ENCODE measurements at places on chromosomes 16 and 17. TPM values are rescaled to one million over a fixed set of nuclear protein-coding genes. Genes with fewer than 3 reads are reported as not detected.

The MYO15B gene
- 5.2 TPM for polyA plus RNA-seq

The CD300E gene
- polyA plus RNA-seq = 0.09 TPM

The SOCS3 gene
- polyA plus RNA-seq = 5.3 TPM

The CDC42EP4 gene
- 24.1 TPM for polyA plus RNA-seq

The C16orf96 gene
- not detected for polyA plus RNA-seq

The EPOP gene
- 0.44 TPM for polyA plus RNA-seq

DNA sequence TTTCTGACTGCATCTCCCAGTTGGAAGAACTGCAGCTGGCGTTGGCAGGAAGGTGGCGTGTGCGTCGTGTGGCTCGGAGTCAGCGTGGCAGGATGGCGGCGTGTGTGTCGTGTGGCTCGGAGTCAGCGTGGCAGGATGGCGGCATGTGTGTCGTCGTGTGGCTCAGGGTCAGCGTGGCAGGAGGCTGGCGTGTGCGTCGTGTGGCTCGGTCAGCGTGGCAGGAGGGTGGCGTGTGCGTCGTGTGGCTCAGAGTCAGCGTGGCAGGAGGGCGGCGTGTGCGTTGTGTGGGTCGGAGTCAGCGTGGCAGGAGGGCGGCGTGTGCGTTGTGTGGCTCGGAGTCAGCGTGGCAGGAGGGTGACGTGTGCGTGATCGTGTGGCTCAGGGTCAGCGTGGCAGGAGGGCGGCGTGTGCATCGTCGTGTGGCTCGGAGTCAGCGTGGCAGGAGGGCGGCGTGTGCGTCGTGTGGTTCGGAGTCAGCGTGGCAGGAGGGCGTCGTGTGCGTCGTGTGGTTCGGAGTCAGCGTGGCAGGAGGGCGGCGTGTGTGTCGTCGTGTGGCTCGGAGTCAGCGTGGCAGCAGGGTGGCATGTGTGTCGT is 38.3 kb downstream of the ZNF750 start:
- peak; percentile 15 for DNase-seq

GRCh38 chr17:17921192-17922069 is 50.8 kb downstream of the TOM1L2 start:
- no peak for DNase-seq

DNA sequence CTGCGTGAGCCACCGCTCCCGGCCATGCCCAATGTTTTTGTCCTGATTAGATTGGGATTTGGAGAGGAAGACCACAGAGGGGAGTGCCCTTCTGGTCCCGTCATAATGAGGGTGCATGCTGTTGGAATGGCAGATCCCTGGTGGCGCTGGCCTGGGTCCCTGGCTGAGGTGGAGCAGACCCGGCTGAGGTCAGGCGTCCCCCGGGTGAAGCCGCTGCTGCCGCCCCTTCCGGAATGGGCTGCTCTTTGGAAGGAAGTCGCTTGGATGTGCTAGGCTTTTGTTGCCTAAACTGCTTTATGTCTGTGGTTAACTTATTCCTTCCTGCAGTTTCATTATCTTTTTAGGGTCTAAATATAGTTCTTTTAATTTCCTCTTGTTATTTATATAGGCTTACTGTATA is 120.3 kb upstream of the CHMP6 start:
- no peak for DNase-seq

DNA sequence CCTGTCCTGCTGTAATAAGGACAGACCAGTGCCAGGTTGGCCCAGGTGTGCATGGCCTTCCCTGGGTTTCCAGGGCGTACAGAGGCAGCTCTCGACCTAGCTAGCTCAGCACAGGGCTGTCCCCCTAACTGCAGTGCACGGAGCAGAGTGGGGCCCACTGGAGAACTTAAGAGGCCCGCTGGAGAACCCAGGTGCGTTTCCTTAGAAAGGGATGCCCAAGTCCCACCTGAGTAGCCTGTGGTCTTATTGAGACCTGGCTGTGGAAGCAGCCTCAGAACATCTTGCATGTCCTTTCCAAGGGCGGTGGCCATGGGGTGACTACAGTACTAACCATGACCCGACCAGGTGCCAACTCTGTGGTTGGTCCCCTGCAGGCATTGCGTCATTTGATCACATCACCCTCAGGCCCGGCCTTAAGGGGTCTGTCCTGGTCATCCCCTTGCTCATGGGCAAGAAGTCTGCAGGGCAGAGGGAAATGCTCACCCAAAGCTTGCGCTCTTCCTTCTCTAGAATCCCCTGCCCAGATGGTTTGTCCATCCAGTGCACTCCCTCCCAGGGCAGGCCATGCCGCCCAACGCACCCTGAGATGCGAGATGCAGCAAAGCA is 3.3 kb upstream of the CCNF start:
- DNase-seq = no peak

DNA sequence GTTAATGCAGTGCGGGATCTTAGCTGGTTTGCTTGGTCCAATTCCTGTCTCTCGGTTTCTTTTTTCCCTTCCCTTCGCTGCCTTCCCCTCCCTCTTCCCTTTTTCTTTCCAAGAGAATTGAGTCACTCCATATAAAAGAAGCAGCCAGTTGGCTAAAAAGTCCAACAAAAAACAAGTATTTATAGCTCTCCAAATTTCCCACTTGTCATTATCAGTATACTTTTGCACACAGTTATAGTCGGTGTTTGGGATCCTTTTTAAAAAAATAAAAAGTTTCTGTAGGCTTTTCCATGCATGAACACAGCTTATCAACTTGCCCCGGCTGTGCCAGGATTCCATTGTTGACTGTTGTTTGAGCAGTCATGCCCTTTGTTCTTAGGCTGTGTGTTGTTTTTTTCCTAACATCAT is 24.9 kb downstream of the HMOX2 start:
- DNase-seq = no peak

GRCh38 chr17:82252511-82253178 is 20.9 kb downstream of the CSNK1D start:
- DNase-seq = peak; percentile 42

DNA sequence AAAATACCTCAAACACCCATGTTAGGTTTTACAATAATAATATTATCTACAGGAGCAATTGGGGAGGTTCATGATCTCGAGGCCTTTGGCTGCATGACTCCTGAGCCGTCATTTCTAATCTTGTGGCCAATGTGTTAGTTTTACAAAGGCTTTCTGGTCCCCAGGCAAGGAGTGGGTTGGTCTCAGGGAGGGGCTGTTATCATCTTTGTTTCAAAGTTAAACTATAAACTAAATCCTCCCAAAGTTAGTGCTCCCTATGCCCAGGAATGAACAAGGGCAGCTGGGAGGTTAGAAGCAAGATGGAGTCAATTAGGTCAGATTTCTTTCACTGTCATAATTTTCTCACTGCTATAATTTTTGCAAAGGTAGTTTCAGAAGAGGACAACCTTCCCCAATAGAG is 9.1 kb upstream of the CCL5 start:
- DNase-seq = no peak

DNA sequence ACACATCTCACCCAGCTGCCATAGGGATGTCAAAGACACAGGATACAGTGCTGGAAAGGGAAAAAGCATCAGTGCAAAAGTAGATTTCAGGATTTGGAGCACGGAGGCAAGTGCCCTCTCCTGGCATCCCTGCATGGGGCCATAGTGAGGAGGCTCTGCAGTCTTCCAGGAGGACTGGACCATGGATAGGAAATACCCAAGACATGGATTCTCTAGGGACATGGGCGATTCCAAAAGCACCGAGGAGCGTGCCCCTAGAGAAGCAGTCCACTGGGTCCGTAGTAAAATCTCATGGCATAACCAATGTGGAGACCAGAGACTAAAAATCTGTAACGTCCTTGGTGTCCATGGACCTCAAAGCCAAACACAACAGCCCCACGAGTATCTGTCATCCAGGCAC is 818.2 kb downstream of the KCNJ18 start:
- no peak for DNase-seq

DNA sequence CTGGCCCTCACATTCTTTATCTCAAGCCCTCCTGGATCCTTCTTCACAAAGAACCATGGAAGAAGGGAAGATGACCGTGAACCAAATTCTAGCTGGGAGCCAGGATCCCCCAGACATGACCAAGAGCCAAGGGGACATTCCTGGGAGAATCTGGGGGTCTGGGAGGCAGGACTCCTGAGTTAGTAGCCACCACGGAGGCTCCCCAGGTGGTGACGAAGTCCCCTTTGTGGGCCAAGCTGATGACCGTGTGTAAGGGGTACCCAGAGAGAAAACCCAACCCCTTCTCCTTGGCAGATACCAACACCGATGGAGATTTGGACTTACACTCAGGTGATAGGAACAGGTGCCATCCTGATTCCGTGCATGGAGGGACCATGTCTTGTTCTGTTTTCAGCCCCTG is 6.8 kb upstream of the GFAP start:
- DNase-seq = no peak

- peak; percentile 78 for DNase-seq
Observed at GRCh38 chr17:4899341-4900230, at the start of gene C17orf107. Gene C17orf107 (plus strand): TSS chr17:4899536. CDS start chr17:4899763, 227 bp downstream.

DNA sequence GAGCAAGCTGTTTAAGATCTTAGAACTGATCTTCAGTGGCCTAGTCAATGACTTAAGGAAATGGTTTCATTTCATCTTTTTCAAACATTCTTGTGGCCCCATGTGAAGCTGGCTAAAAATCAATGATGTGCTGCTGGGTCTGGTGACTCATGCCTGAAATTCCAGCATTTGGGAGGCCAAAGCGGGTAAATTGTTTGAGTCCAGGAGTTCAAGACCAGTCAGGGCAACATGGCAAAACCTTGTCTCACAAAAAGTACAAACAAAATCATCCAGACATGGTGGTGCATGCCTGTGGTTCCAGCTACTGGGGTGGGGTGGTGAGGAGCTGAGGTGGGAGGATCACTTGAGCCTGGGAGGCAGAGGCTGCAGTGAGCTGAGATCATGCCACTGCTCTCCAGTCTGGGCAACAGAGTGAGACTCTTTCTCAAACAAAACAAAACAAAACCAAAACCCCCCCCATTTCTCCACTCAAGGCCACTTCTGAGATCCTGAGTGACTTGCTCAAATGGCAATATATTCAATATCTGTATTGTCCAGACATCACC is 17.4 kb upstream of the COL1A1 start:
- DNase-seq = no peak

DNA sequence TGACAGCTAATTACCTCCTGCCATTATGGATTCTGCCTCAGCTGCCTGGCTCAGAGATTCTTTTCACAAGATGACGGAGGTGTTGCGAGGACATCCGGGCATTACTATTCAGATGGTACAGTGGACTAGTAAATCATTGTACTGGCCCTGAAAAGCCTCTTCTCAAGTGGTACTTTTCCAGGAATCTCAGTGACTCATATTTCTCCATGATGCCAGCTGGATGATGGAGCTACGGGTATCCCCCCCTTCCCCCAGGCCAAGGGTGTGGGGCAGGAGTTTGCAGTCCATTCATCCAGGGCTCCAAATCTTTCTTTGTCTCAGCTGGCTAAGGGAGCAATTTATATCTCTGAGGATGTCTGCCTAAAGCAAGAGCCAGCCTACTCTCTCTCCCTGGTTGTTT is 107.7 kb upstream of the GPR139 start:
- DNase-seq = no peak

GRCh38 chr17:6602141-6602540 is 38.4 kb downstream of the KIAA0753 start:
- DNase-seq = no peak

DNA sequence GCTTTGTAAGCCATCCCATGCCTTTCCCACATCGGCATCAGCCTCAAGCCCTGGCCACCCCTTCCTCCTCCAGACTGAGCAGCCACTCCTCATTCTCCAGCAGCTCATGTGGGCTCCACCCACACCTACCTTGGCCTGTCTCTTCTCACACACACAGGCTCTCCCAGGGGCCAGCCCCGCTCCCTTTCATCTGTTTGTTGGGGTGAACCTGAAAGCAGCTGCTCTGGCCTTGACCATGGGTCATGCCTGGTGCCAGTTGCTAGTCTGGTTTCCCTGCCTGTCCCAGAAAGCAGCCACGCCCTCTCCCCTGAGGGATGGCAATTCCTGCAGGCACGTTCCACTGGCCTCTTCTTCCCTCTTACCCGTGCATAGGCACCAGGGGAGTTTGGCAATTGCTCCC is 11.4 kb upstream of the TMEM238L start:
- no peak for DNase-seq

DNA sequence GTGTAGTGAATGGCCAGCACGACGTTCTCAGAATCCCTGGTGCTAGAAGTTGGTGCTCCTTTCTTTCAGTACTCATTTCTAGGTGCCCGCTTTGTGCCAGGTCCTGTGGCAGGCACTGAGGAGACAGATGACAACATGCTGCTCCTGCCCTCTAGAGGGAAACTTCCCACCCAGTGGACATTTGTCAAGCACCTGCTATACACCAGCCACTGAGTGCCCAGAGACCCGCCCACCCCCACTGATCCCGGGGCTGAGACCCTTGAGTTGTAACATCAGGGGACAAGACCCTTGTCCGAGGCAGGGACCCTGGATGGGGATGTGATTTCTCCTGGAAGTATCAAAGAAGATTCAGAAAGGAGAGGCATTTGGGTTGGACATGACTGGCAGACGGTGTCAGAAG is 25.1 kb downstream of the UNC13D start:
- peak; percentile 28 for DNase-seq

- no peak for DNase-seq
Observed at GRCh38 chr17:66841744-66842143, 6.8 kb downstream of the CACNG5 start.

GRCh38 chr16:48365601-48366164 is 19.5 kb downstream of the SIAH1 start:
- peak; percentile 94 for DNase-seq

DNA sequence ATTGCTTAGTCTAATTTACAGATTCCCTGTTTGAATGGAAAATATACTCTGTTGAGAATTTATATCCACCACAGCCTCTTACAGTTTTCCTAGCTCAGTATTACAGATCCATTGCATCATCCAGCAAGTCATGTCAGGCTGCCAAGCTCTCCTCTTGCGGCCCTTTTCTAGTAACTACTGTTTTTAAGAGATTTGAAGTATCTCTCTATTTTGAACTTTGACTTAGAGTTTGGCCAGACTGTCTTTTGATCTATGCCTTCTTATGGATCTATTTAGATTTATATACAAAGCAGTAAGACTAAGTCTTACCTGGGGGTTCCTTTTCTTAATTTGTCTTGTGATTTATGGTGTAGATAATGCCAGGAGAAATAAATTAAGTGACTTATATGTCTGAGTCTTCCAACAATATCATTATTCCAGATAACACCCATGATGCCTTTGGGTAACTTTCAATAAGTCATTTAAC is 53.1 kb upstream of the ABCC11 start:
- DNase-seq = no peak

DNA sequence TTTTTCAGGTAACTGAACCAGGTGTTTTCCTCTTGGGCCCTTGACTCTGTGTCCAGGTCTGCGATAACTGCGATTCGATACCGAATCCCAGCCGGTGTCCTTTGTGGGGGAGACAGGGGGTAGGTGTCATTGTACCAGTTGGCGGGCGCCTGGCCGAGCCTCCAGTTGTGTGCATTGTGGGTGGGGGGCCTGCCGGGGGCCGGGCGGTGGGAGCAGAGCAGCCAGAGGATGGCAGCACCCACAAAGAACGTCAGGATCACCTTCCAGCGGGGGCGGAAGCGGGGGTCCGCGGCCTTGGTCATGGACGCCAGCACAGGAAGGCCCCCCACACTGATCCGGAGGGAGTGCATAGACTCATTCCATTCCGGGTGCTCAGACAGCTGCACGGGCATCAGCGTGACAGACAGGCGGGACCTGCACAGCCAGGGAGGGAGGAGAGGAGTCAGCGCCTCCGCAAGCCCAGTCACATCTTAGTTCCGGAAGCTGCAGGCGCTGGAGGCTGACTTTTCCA is 12.3 kb downstream of the CANT1 start:
- DNase-seq = no peak

- DNase-seq = no peak
Observed at GRCh38 chr16:81634380-81635062, 144.6 kb upstream of the PLCG2 start.

GRCh38 chr17:80254396-80255251 is 6.0 kb upstream of the RNF213 start:
- DNase-seq = no peak

Data from psoas muscle (tissue), 8 donors.